Stimulated activated CD8-positive, alpha-beta memory T cell treated with anti-CD3 and anti-CD28 coated beads, Interleukin-7, amount 100 ng/mL, for 4 hours (primary cell): ENCODE measurements at places on chromosomes 2 and 18.

GRCh38 chr2:43430489-43430888, 165.3 kb downstream of the THADA start:
- no peak for DNase-seq

DNA sequence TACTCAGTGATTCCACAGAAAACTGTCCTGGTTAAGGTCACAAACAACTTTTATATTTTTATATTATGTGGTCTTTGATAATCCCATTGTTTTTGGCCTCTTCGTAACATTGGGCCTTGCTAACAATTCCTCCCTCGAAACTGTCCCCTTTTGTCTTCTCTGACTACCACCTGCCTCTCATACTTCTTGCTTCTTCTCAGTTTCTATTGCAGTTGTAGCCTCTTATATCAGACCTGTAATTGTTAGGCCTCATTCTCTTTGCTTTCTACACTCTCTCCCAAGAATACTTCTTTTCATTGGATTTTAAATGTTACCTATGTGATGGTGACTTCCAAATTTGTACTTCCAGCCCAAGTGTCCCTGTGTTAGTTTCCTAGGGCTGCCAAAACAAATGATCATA, 44.7 kb downstream of the MC4R start:
- no peak for DNase-seq

GRCh38 chr2:178949584-178949983, 100.4 kb downstream of the CCDC141 start:
- DNase-seq = no peak

DNA sequence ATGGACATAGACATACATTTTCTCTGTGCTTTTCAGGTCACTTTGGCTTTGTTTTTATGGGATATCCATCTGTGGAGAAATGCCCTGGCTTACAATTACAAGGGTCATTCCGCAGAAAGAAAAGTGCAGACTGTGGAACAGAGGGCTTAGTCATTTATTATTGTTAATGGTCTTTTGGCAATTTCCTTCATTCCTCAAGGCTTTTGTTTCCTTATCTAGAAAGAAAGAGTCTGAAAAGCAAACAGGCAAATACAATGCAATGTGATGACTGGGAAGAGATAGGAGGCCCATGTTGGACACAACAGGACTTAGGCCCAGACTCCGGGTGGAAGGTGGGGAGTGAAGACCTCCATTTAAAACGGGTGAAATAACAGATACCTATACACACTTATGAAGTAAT, 129.5 kb upstream of the CAVIN2 start:
- no peak for DNase-seq

DNA sequence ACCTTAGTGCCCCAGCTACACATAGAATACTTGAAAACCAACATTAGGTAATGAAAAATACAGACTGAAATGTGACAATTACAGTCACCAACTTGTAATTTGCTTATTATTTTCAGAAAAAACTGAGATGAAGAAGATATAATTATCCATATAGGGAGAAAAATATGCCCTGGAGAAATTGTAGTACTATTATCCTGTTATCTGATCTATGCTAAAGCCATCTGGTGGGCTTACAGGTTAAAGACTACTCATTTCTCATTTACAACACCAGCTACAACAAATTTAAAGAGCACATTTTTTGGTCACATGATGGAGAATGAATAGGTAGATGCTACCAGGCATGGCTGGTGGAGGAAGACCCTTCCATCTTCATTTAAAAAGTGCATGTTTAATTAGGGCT, 79.6 kb upstream of the NYAP2 start:
- DNase-seq = no peak

DNA sequence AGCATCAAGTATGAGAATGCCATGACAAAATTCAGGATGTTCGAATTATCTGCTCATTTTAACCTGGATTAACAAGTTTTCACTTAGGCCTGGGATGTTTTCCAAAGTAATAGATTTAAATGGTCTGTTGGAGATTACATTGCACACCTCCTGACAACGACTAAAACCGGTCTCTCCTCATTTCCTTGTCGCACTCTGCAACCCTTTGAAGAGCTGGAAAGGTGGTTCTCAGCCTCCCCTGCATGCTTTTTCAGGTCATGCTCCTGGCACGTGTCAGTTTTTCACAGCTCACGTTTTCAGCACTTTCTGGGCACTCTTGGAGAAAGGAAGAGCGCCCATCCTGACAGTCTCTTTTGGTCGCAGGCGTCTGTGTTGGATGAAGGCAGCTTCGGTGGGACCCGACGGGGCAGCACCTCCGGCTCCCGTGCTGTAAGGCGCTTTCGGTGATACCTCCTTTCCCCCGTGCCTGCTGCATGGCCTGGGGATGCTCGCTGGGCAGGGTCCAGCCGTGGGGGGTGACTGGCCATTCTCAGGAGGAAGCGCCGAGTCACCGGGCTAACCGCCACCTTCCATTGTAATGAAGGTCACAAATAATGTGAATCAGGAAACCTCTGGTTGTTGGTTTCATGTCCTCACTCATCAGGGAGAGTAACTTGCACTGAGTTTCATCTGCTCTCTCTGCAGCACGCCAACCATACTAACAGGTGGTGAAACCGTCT, 63.5 kb upstream of the RBM44 start:
- no peak for DNase-seq

DNA sequence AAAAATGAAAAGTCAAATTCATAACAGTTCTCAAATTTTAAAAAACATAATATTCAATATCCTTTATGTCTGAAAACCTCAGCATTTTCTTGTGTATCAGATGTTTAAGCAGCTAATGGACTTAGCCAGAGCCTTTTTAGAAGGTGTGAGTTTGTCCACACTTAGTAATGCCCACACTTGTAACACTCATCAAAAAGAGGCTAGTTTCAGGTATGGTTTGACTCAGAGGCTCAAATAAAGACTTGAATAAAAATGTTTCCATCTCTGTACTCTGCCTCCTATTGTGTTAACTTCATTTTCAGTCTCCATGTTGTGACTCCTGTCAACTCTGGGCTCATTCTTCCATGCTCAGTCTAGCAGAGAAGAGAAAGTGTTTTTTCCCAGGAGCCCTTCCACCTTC, 311.6 kb downstream of the IRS1 start:
- DNase-seq = no peak

DNA sequence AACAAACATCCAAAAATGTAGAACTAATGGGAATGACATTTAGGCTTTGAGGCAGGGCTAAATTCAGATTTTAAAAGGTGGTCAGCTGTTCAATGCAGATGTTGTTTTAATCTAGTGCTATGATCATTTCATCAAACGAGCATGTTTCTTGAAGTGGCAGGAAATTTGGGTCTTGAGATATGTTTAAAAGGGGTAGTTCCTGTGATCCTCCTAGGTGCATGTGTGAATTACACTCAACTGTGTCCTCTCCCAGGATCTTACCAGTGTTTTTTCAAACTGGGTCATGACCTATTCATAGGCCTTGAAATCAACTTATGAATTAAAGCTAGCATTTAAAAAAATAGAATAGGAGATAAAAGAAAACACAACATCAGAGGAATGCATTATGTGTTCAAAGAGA, 57.4 kb upstream of the ACMSD start:
- DNase-seq = no peak

DNA sequence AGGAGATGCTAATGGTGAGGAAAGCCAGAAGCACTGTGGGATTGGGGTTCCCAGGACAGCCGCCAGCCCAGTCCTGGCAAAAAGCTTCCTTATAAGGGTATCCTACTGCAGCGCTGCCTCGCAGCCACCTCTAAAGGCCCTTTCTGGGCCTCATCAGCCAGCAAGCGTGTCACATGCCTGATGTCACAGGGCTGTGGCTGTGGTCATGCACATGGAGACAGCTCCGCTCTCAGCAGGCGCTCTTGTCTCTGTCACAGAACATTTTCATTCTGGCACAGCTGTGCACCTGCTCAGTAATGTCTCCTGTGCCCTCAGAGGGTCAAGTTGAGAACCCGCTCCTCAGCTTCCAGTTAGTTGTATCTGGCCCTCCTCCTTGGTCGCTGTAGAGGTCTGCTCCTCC, 17.7 kb upstream of the MAL start:
- DNase-seq = no peak

DNA sequence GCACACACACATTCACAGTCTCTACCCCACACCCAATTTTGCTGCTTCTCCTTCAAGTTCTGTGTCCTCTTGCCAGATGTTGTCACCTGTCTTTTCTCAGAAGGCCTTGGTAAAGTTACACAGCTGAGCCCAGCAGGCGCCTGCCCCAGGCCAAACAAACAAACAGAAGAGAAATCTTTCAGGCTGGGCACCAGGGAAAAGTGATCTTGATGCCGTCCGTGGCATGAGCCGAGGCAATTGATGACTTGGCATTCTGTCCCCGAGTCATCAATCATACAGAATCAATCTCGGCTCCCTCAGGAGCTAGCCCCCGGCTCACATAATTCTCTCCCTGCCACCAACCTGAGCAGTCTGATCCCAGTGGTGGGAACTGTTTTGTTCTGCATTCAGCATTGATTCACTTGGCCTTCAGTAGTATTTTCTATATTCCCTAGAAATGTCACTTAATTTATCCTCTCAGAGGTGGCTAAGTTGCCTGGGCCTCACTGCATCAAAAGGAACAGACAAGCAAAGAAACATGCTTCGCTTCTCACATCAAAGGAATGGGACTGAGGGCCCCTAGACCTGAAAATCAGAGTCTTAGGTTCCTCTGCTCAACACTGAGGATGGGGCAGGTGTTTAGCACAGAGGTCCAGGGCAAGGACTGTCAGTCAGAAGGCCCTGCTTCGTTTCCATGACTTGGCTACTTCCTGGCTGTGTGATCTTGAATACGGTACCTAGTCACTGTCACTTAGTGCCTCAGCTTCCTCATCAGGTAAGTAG, 278.8 kb upstream of the CELF4 start:
- DNase-seq = no peak

- no peak for DNase-seq
Observed at GRCh38 chr2:209499069-209499468, 75.2 kb downstream of the MAP2 start.

- no peak for DNase-seq
Observed at GRCh38 chr2:240636563-240637115, 11.4 kb downstream of the GPR35 start.

- no peak for DNase-seq
Observed at GRCh38 chr2:43178602-43179542, 47.5 kb downstream of the ZFP36L2 start.

GRCh38 chr2:129914538-129915302, 64.7 kb upstream of the RAB6C start:
- DNase-seq = no peak

DNA sequence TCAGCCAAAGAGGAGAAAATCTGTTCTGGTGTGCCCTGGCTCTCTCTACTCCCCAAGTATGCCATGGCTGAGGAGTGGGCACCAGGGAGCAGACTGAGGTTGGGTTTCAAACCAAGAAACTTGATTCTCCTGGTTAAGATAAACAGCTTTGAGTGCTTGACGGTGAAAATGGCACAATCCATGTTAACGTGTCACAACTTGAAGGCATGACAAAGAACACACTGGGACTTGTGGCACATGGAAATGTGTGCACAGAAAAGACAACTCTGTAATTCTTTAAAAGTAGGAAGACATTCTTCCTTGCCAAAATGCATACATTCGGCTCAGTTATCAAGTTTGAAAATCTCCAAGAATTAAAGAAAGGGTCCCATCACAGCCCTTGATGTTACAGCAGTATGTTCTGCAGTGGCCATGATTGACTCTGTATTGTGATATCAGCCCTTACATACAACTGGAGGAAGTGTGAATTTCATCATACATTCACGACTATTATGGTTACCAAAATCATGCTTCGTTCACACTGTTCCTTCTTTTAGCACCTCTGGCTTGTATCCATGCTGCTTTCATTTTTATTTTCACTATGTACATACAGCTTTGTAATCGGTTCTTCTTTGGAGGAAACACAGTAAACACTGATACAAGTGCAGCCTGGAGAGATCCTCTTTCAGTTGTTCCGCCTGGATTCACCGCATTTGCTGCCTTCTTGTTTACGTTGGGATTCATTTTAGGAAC, 15.6 kb upstream of the ACTG2 start:
- no peak for DNase-seq

GRCh38 chr2:98709535-98709934, 21.4 kb downstream of the MGAT4A start:
- no peak for DNase-seq

DNA sequence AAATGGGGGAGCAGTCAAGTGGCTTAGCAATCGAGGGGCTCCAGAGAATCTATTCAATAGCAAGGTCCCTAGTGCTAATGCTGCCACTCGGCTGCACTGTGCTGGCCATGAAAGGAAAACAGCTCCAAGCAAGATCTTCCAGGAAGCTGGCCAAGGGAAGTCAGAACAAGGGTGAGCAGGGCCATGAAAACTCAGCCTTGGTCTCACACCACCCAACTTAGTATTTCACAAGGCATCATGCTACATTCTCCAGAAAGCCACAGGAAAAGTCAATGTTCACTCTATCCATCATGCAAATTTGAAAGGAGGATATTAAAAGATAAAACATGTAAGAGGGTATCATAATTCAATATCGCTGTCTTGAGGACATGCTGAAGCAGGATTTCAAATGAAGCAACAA, 35.7 kb downstream of the NRP2 start:
- no peak for DNase-seq

- no peak for DNase-seq
Observed at GRCh38 chr2:24329700-24330099, 30.6 kb downstream of the ITSN2 start.

- no peak for DNase-seq
Observed at GRCh38 chr2:199136681-199137080, 321.1 kb downstream of the SATB2 start.

- DNase-seq = no peak
Observed at GRCh38 chr2:209614690-209615369, 156.8 kb upstream of the UNC80 start.

DNA sequence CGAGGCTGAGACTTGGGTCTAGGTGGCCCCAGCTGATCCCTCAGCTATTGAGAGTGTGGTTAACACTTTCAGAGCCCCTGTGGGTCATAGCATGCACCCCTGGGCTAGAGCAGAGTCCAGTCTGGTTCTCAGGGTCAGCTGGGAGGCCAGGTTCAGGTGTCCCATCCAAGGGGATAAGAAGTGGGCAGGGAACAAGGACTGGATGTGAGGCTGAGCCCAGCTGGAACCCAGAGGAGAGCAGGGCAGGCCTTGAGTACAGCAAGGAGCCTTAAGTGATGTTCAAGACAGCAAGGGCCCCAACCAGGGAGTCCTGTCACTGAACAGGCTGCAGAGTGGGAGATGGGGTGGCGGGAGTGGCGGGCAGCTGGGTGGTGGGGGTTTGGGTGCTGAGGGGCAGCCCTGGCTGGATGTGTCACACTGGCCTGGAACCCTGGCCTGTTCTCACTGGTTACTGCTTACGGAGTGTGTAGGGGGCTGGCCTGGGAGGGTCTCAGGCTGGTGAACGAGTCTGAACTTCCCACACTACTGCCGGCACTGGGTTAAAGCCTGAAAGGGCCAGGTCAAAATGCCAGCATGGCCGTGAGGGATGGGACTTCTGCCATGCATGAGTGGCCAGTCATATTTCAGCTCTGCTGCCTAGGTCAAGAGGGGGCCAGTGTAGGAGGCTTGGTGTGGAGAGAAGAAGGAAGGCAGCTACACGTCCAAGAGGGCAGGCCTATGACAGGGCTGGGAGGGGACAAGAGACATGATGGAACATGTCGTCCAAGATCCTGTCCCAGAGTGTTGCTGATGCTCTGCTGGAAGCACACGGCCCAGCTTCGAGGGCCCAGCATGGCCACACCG, 13.6 kb downstream of the TMEM185B start:
- DNase-seq = no peak
